ENCODE measurements at places on chromosomes 6 and 20. TPM values are rescaled to one million over a fixed set of nuclear protein-coding genes. Genes with fewer than 3 reads are reported as not detected.

The LAMA2 gene
- total RNA-seq = 1.3 TPM

The TREML1 gene
- total RNA-seq = not detected

The LINC00237 gene
- total RNA-seq = not detected

The SYCP2L gene
- 5.6 TPM for total RNA-seq

The CPXM1 gene
- total RNA-seq = 0.98 TPM

The HIVEP1 gene
- total RNA-seq = 4.9 TPM

The ATF6B gene
- total RNA-seq = 15.1 TPM

The RSPH9 gene
- total RNA-seq = 1.1 TPM

The CCM2L gene
- total RNA-seq = 0.08 TPM

The COL19A1 gene
- 39.9 TPM for total RNA-seq

The ADGRB3 gene
- 3.8 TPM for total RNA-seq

The AVP gene
- total RNA-seq = not detected

The EBF4 gene
- total RNA-seq = 2.0 TPM

Measured in SK-MEL-5 (cell line).